ENCODE measurements at places on chromosomes 2 and 18. TPM values are rescaled to one million over a fixed set of nuclear protein-coding genes. Genes with fewer than 3 reads are reported as not detected.

The COX5B gene
- 435 TPM for total RNA-seq

The SCN1A gene
- total RNA-seq, result not detected

The SERPINB4 gene
- 63.5 TPM for total RNA-seq

The SIX3 gene
- 4.1 TPM for total RNA-seq

The SCG2 gene
- 0.28 TPM for total RNA-seq

The GPAT2 gene
- total RNA-seq, result under 0.01 TPM

All from nasal cavity respiratory epithelium epithelial cell of viscerocranial mucosa (primary cell).